HCT116 (cell line): ENCODE measurements at places on chromosomes 2 and 18.

- DNase-seq: no peak
Measured at GRCh38 chr2:230636684-230637271, 75.9 kb upstream of the CAB39 start.

DNA sequence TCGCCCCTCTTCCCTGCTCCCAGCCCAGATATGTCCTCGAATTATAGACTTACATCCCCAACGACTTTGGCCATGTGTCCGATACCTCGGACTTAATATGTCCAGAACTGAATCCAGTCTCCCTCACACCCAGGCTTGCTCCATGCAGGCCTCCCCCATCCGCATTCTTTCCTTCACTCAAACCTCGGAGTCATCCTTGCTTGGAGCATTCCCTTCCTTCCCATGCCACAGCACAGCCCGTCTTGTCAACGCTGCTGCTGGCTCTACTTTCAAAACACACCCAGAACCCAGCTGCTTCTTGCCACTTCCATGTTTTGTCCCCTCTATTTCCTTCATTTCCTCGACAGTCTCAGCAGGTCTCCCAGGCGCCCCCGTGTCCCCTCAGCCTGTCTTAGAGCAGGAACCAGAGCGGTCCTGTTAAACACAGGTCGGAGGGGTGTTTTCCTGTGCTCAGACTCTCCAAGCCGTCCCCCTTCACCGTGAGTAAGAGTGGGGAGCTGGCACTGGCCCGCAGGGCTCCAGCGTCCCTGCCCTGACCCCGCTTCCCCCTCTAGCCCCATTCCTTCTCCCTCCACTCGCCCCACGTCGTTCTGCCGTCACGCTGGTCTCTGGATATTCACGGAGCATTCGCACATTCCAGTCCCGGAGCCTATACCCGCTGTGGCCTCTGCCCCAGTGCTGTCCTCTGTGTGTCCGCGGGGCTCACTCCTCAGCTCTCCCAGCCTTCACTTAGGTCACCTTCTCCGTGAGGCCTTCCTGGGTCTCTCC lies 54.4 kb downstream of the VAPA start:
- DNase-seq: no peak

- DNase-seq: no peak
Measured at GRCh38 chr2:181036445-181036844, 56.0 kb downstream of the UBE2E3 start.

- DNase-seq: peak; percentile 40
Measured at GRCh38 chr18:74745633-74746403, 148.1 kb downstream of the ZNF407 start.

- no peak for DNase-seq
Measured at GRCh38 chr2:18518116-18519111, 42.0 kb downstream of the RDH14 start.

DNA sequence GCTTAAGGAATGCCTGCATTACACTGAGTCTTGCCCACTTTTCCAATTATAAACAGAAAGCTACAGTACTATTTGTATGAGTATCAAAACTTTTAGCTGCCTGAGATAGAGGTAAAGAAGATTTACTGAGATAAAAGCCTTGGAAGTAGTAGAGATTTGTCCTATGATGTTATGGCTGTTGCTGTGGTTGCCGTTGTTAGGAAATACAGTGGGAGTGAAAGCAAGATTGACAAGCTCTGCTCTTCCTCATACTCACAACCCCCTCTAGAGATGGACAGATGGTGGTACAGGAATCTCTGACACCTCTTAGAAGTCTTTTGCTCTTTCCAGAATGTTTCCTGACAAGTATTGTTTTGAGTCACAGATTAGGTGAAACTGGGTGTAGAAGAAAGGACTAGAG lies 242.5 kb downstream of the RPIA start:
- DNase-seq: no peak

GRCh38 chr18:24396082-24396633 lies 1.5 kb downstream of the OSBPL1A start:
- DNase-seq: no peak
